ENCODE measurements at places on chromosomes 11 and 22. TPM values are rescaled to one million over a fixed set of nuclear protein-coding genes. Genes with fewer than 3 reads are reported as not detected.
A peak's percentile ranks its signal among the peaks of the same experiment; 100 is the strongest.

- DNase-seq = no peak
Measured at GRCh38 chr11:60942219-60942618, 9.8 kb downstream of the SLC15A3 start.

DNA sequence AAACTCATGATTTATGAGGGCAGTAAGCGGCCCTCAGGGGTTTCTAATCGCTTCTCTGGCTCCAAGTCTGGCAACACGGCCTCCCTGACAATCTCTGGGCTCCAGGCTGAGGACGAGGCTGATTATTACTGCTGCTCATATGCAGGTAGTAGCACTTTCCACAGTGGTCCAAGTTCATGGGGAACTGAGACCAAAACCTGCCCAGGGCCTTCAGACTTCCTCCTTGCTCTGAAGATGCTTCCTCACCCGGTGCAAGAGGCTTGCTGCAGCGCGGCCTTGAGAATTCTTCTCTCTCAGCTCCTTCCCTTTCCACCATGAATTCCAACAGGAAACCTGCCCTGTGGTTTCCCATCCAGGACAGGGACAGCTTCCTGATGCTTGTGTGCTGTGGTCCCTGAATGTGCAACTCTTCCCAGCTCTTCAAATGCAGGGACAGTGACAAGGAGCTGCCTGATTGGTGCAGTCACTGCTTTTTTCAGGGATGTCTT, 53.9 kb downstream of the GGTLC2 start:
- no peak for DNase-seq

GRCh38 chr22:30402028-30402765, 5.4 kb downstream of the SEC14L2 start:
- no peak for DNase-seq

DNA sequence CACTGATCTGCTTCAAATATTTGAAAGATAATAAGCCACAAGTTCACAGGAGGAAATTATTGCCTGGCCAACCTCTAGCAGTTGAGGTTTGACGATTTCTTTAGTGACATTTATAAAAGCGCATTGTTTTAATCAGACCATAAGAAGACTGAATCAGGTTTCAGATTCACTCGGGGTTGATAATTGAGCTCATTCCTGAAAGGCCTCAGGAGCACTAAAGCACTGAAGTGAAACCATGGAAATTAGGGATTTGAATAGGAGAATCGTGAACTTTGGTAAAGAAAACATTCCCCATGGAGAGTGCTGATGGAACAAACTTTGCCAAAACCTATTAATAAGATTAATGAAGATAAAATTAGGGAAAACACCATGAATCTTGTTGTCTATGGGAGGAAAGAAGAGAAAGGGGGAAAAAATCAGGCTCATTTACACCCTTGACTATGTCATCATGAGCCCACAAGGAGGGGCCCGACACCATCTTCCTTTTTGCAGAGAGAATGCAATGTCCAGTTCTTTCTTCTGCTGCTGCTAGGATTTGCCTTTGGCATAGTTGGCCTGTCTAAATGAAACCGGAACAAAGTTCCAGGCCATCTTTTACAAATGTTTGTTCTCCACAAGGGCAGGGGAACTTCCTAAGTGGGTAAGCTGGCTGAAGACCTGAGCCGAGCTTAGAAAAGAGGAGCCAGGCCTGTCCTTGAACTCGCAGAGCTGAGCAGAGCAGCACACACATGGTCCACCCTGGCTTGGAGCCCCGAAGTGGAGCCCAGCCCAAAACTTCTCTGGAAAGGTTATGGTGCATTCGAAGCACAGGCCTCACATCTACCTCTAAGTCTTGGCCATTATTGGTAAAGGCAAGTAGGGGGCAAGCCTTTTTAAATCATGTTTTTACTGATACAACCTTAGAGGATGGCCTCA, 56.1 kb upstream of the EIF3M start:
- DNase-seq = no peak

DNA sequence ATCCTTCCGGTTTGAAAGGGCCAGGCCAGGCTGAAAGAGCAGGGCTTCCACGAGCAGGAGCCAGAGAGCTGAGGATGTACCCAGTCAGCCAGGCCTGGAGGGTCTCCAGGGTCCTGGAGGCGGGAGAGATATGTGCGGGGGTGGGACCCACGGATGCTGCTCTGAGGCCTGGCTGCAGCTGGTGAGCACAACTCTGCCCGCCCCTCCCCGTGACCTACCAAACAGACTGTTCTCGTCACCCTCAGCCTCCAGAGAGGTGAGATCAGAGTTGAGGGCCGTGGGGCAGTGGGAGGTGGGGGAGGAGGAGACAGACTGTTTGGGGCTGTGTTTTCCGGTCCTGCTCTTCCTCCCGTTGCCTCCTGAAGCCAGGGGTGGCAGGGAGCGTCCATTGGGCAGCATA, 42.2 kb downstream of the TRIOBP start:
- peak; percentile 78 for DNase-seq

GRCh38 chr11:32200136-32200847, 109.4 kb downstream of the RCN1 start:
- no peak for DNase-seq

- DNase-seq = no peak
Measured at GRCh38 chr11:332651-333480, 12.2 kb upstream of the IFITM3 start.

DNA sequence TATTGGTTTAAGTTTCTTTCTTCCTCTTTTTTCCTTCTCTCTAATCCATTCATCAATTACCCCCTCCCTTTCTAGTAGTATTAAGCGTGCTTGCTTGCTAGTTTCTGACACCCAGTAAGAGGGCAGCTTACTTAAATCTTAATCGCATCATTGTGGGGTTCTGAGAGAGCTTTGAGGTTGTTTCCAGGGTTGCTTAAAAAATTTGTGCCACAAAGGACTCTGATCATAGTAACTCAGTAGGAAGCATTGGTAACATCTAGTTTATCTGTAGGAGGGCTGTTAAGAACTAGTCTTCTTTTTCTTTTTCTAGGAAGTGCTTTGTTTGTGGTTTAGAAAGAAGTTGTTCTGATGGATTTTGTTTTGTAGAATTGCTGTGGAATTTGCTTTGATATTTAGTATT, 45.3 kb downstream of the TMEM135 start:
- DNase-seq = no peak

Gene MMP11
- 12.9 TPM for total RNA-seq

DNA sequence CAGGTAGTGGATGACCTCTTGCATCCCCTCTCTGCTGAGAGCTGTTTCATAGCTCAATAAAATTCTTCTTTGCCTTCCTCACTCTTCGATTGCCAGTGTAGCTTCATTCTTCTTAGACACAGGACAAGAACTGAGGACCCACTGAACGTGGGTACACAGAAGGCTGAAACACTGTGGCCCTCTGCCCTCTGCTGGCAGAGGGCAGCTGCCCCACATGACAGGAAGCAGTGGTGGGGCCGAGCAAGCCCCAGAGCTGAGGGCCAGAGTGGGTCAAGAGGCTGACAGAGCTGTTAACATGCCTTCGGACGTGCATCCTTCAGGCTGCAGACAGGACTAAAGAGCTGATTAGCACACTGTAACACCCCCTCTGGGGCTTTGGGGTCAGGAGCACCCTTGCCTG, 15.6 kb downstream of the SMC1B start:
- no peak for DNase-seq
